GM23248 (cell line): ENCODE measurements at places on chromosomes 7 and 10. TPM values are rescaled to one million over a fixed set of nuclear protein-coding genes. Genes with fewer than 3 reads are reported as not detected.
A peak's percentile ranks its signal among the peaks of the same experiment; 100 is the strongest.

GRCh38 chr7:16963044-16963443, 81.3 kb upstream of the AGR3 start:
- H3K4me3 ChIP-seq = no peak overlapping the region
- no peaks in the 10 kb centered on the region for H3K36me3 ChIP-seq
- DNase-seq = no peak
- no peak overlapping the region for H3K27ac ChIP-seq

GRCh38 chr7:34825221-34825620, 167.2 kb downstream of the NPSR1 start:
- no peaks in the 10 kb centered on the region for H3K36me3 ChIP-seq
- no peaks in the 10 kb centered on the region for H3K4me1 ChIP-seq
- peaks cover 12% of the 10 kb centered on the region for H3K27me3 ChIP-seq
- no peak for DNase-seq
- no peak overlapping the region for H3K27ac ChIP-seq

GRCh38 chr7:139730746-139731612, 46.8 kb downstream of the HIPK2 start:
- H3K27me3 ChIP-seq = no peaks in the 10 kb centered on the region
- peak; percentile 70 for DNase-seq
- H3K4me1 ChIP-seq = peaks cover 70% of the 10 kb centered on the region

IL6 gene
- 15.3 and 18.7 TPM in 2 replicates for total RNA-seq

HOXA9 gene
- total RNA-seq = 32.1 and 43.7 TPM in 2 replicates
